ENCODE measurements at places on chromosomes 6 and 20.

GRCh38 chr20:40331249-40331648 is 357.8 kb downstream of the MAFB start:
- no peak for DNase-seq

GRCh38 chr6:167404385-167405049 is 79.6 kb downstream of the TTLL2 start:
- DNase-seq: no peak

DNA sequence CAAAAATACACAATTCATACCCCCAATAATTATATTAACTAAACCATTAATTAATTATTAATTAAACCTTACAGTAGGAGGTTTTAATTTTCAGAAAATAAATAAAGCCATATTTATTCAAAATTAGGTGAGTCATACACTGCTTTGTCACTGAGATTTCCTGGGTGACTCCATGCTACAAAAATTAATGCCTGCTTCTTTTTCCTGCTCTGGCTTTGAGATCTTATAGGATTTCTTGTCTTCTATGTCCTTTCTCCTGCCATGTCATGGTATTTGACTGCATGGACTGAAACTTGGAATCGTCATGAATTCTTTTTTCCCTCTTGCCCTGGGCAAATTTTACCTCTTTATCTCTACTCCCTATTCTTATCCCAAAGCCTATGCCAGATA is 133.2 kb downstream of the PHACTR1 start:
- no peak for DNase-seq

GRCh38 chr6:142845624-142846458 is 99.1 kb downstream of the HIVEP2 start:
- no peak for DNase-seq
